NCI-H187 (cell line): ENCODE measurements at places on chromosomes 4 and X.

DNA sequence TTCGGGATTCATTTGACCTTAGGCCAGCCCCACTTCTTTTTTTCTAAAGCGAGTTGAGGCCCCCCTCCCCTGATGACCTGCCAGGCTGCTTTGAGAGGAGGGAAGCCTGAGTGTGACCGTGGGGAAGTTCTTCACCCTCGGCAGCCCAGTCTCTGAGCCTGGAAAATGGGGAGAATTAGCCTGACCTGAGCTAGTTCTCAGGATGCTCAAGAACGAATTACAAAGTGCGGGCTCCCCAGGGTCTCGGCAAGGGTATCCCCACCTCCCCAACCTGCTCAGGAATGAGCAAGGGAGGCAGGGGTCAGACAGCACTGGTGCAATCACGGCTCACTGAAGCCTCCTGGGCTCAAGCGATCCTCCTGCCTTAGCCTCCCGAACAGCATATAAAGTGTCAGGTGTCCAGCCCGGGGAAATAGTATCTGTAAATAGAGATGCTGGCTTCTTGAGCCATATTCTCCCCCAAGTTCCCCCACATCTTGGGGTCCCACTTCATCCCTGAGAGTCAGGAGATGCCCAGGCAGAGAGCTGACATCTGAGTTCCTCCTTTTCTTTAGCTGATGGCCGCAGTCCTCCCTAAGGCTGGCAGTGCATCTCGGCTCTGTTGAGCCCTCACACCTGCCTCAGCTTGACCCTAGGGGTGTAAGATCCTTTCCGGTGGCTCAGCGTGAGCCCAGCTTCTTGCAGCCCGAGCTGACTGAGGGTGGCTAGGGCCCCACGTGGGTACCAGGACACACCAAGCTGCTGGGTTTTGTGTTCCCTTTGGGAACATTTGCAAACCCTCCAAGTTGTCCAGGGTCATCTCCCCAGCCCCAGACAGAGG, 1.6 kb downstream of the DUSP9 start:
- DNase-seq: no peak

GRCh38 chrX:45843518-45843917, 642.8 kb upstream of the DIPK2B start:
- DNase-seq: no peak

- no peak for DNase-seq
Measured at GRCh38 chrX:133435544-133436124, 20.3 kb upstream of the GPC4 start.

- no peak for DNase-seq
Measured at GRCh38 chr4:92234393-92235176, 69.2 kb upstream of the GRID2 start.

GRCh38 chr4:1290165-1290977, 680 bp downstream of the MAEA start:
- DNase-seq: no peak

DNA sequence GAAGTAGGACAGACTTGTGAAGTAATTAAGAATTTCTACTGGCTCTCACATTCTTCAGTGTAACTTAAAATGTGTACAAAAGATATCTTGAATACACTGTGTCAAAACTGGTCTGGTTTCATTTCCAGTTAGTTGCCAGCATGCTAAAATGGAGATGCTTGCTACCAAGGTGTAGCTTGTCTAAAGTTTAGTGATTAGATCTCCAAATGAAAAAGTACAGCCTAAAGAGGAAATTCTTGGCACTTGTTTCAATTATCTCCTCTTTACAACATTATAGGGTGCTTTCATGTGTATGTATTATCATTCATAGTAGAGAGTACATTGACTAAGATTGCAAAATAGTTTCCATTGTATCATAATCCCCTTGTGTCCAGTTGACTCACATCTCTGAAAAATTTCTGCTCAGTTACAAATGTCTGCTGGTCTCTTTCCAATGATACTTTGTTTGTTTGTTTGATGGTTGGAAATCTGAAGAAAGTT, 97.3 kb upstream of the SPRY1 start:
- no peak for DNase-seq

DNA sequence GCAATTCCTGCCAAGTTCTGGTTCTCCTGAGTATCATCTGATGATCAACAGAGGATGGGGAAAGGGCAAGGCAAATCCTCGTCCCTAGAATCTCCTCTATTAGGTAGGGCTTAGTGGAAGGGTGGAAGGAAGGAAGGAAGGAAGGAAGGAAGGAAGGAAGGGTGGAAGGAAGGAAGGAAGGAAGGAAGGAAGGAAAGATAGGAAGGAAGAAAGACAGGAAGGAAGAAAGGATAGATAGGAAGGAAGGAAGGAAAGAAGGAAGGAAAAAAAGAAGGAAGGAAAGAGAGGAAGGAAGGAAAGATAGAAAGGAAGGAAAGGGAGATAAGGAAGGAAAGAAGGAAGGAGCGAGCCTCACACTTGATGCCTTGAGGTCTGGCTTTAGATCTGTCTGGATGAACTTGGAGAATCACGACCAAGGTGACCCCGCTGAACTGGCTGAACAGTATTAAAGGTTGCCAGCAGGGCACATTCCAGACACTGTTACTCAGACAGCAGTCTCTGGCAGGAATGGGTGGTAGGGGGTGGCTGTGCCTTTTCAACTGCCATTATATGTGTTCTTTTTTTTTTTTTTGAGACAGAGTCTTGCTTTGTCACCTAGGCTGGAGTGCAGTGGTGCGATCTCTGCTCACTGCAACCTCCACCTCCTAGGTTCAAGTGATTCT, 57.1 kb downstream of the MAP7D2 start:
- no peak for DNase-seq

GRCh38 chr4:52059372-52059771, 8.3 kb downstream of the SPATA18 start:
- no peak for DNase-seq

- DNase-seq: no peak
Measured at GRCh38 chrX:129433945-129434344, 89.3 kb downstream of the SMARCA1 start.

DNA sequence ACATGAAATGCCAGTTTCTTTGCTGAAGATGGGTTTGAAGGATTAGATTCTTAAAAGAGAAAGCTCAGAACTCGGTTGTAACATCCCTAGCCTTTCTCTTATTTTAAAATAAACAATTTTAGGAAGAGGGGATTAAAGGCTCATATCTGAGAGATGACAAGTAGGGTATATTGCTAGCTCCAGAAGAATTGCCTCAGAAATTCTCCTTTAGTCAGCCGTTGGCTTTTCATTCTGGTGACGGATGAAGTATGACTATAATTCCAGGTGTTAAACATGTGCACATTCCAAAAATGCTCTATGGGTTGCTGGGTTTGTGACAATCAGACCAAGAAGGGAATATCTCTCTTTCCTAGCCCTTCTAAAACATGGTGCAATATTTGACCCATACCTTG, 17.8 kb downstream of the DKK2 start:
- DNase-seq: no peak

DNA sequence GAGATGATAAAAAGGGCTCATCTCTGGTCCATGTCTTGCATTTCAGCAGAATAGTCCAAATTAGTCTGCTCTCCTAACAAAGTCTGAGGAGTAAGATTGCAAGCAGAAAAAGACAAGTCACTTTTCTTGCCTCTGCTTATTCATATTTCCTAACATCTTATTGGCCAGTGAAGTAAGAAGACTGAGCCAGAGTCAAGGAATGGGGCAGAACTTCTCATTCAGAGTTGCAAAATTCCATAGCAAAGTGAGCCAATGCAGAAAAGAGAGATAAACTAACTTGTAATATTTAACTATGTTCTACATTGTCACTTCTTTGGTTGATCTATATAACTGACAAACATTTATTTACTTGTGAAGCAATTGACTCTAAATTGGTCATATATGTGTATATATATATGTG, 2304.0 kb downstream of the ARAP2 start:
- DNase-seq: no peak

DNA sequence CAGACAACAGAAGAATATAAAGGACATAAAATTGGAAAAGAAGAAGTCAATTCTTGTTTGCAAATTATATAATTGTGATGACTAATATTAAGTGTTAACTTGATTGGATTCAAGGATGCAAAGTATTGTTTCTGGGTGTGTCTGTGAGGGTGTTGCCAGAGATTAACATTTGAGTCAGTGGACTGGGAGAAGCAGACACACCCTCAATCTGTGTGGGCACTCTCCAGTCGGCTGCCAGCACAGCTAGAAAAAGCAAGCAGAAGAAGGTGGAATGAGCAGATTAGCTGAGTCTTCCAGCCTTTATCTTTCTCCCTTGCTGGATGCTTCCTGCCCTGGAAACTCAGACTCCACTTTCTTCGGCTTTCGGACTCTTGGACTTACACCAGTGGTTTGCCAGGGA, 51.7 kb downstream of the UBE2NL start:
- no peak for DNase-seq
